ENCODE measurements at places on chromosomes 1 and 21.

- DNase-seq = no peak
Measured at GRCh38 chr1:43312212-43312623, 11.4 kb downstream of the TIE1 start.

DNA sequence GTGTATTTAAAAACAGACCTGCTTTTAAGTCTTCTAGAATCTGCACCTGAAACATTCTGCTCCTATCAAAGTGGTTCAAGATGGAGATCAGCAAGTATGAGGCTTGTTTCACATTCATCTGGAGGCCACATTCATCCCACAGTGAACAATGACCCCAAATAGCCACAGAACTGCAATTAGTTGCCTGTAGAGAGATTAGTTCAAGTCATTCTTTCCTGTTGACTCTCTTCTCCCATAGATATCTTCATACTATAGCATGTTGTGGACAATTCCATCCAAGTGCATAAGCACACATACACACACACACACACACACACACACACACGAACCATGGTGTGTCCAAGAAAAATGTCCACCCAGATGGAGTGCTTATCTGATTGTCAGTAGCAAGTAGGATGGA, 101.7 kb upstream of the FGGY start:
- no peak for DNase-seq

- no peak for DNase-seq
Measured at GRCh38 chr1:201655243-201655642, 116.3 kb downstream of the NAV1 start.

- no peak for DNase-seq
Measured at GRCh38 chr1:171935664-171936063, 94.4 kb downstream of the DNM3 start.

DNA sequence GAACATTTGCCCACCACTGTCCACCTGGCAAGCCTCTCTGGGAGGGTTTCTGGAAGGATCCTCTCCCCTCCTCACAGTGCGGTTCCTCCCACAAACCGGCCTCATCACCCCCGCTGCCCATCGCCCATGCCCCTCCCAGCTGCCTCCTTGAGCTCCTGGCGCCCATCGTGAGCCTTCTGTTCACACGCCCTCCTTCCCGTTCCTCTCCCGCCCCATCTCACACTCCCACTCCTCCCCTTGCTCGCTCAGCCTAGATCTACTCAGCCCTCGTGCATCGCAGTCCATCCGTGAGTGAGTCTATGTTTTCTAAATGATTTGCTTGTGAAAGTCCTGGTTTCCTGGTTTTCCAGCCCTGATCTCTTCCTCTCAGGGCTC, 119.1 kb upstream of the C1orf174 start:
- DNase-seq = no peak

DNA sequence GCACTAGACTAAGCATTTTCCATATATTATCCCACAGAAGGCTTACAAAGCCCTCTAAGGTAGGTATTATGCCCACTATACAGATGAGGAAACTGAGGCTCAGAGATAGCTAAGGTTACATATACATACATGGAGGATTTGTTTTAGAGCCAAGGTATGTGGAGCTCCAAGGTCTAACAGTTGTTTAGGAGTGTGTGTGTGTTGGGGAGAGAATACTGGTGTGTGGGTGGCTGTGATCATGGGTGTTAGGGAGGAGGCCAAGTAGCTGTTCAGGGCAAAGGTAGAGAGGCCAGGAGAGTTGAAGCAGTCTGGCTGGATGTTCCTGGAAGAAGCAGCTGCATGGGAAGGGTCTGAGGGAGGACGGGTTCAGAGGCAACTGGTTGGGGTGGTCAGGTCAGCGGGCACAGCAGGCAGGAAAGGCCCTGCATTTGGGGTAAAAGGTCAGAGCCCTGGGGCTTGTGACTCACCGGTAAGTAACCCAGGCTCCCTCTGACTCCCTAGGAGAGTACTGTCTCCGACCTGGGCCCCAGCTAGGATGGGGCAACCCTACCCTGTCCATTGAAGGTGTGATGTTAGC, 5.1 kb upstream of the LDLRAP1 start:
- no peak for DNase-seq

GRCh38 chr1:173314656-173315055, 107.5 kb upstream of the TNFSF4 start:
- DNase-seq = no peak

GRCh38 chr1:190095596-190095995, 382.1 kb downstream of the BRINP3 start:
- no peak for DNase-seq

GRCh38 chr1:58447886-58448285, 98.6 kb downstream of the OMA1 start:
- no peak for DNase-seq

GRCh38 chr1:30686236-30686935, 37.0 kb downstream of the MATN1 start:
- no peak for DNase-seq

All from Jurkat, Clone E6-1 (cell line).